ENCODE measurements at places on chromosomes 5 and 9.

GRCh38 chr9:83043597-83043996 lies 19.3 kb downstream of the RASEF start:
- DNase-seq: no peak

- DNase-seq: no peak
Observed at GRCh38 chr5:34740389-34740806, 84.3 kb downstream of the RAI14 start.

- no peak for DNase-seq
Observed at GRCh38 chr5:125011419-125011818, 265.0 kb upstream of the ZNF608 start.

GRCh38 chr5:2276101-2276500 lies 393.4 kb upstream of the IRX4 start:
- DNase-seq: no peak

GRCh38 chr5:37554938-37555337 lies 175.8 kb downstream of the WDR70 start:
- DNase-seq: no peak

DNA sequence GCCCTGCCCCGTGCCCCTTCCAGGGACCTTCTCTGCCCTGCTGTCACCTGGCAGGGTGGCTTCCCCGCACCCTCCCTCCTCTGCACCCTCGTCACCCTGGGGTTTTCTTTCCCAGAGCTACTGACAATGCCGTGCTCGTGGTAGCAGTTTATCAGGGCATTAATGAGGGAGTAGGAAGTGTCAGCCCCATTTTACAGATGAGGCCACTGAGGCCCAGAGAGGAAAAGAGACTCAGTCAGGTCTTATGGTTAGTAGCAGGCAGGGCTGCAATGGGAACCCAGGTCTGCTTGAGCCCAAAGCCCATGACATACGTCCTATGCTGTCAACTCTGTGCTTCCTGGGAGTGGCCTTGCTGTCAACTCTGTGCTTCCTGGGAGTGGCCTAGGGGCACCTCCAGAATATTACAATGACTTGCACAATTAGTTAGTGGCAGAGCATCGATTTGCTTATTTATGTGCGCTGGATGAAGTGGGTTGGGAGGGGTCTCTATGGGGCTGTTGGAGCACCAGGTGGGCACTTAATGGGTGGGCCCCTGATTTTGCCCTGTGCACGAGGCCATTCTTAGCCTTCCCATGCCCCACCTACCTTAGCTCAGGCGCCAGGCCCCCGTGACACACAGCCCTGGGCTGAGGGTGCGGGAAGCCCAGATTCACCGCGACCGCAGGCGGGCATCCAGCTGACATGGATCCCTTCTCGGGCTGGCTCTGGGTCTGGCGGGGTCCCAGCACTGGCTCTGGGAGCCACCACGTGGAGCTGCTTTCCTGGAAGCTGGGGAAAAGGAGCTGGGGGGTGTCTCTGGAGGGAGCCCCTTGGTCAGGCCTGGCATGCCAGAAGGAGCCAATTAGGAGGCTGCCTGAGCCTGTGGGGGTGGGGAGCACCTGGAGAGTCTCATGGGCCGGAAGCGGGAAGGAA lies 82.0 kb upstream of the ORM1 start:
- DNase-seq: no peak

DNA sequence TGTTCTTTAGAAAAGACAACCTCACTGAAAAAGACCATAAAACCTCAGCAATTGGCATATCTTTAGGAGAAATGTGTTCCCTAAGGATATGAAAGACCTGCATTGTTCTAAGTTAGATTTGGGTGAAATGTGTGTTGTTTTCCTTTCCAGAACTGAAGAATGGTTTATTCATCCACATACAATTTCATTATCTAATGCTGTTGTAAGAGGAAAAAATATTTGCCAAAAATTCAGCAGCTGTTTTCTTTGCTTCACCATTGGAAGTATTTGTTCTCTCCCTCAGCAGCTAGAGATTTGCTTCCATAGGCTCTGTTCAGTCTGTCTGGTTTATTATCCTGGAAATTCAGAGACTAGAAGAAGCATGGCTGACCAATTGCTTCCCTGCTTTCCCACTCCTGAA lies 150.9 kb downstream of the ISOC1 start:
- peak; percentile 96 for DNase-seq

DNA sequence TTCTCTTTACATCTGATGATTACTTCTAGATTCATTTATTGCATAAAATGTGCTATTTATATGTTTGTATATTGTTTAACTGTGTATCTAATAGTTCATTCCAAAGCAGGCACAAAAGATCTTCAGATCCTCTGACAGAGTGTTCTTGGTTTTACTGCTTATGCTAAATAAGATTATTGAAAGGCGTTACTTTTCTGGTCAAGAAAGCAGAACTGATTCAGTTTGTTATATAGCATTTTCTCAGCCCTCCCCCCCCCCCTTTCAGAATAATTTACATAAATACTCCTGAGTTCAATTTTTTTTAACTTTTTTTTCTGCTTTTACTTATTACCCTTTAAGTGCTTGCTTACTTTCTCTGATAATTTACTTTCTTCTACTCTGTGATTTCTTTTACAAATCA lies 15.4 kb downstream of the CDC42SE2 start:
- DNase-seq: no peak
